ENCODE measurements at places on chromosomes 2 and 18. TPM values are rescaled to one million over a fixed set of nuclear protein-coding genes. Genes with fewer than 3 reads are reported as not detected.

DNA sequence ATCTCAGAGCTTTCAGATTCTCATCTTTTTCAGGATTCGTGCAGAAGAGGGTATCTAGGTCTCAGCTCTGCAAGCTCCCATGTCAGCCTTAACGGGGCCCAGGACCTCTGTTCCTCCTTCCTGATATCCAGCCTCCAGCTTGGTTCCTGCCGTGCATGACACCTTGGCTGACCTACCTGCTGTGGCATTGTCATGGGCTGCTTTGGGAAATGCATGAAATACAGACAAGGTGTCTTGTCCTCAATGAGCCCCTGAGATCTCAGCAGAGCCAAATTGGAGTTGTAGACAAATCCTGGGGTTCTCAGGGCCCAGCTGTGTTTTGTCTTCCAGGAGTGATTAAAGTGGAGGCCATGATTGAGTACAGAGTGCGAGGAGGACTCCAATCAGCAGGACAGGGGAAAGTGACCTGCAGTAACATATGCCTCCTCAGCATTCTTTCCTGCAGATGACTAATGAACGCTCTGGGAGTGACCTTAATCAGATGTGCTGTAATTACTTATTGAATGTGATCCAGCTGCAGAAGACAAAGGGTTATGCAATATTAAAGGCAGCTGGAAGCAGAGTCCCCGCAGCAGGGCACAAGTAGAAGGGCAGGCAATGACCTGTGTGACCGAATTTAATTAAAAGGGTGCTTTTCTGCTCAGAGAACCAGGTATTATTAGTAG is 141.1 kb downstream of the CCBE1 start:
- no peak for DNase-seq

GRCh38 chr2:95296880-95297487 is at the start of gene KCNIP3:
Gene KCNIP3 (plus strand): TSS chr2:95297347. CDS start chr2:95297439, 92 bp downstream.
- DNase-seq: no peak

GRCh38 chr18:7778181-7778580 is 211.1 kb downstream of the PTPRM start:
- DNase-seq: no peak

GRCh38 chr2:52054824-52055223 is 1022.9 kb upstream of the NRXN1 start:
- no peak for DNase-seq

DNA sequence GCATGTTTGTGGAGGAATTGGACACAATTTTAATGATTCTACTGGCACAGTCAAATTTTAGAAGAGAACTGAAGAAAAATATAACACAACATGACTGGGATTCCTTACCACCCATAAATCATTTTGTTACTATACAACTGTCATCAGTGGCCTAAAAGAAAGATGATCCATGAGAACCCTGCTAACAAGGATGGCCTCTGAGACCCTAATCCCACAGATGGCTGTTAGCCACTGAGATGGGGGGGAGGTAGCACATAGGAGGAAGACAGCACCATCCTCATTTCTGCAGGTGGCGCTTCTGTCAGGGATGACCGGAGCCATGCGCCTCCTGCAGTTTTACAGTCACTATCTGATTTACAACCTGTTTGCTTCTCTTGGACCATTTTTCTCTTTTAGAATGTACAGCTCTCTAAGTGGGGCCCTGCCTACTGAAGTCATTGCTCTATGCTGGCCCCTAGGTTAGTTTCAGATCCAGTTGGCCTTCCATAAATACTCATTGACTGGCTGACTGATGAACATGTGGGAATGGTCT is 279.8 kb downstream of the NAPG start:
- DNase-seq: no peak

GRCh38 chr2:33133454-33133952 is 186.8 kb downstream of the LTBP1 start:
- no peak for DNase-seq

- DNase-seq: peak; percentile 54
These were observed 83.4 kb upstream of the RTN4 start for GRCh38 chr2:55133467-55134315.

GRCh38 chr2:201852878-201853415 is 46.6 kb downstream of the CDK15 start:
- no peak for DNase-seq

DNA sequence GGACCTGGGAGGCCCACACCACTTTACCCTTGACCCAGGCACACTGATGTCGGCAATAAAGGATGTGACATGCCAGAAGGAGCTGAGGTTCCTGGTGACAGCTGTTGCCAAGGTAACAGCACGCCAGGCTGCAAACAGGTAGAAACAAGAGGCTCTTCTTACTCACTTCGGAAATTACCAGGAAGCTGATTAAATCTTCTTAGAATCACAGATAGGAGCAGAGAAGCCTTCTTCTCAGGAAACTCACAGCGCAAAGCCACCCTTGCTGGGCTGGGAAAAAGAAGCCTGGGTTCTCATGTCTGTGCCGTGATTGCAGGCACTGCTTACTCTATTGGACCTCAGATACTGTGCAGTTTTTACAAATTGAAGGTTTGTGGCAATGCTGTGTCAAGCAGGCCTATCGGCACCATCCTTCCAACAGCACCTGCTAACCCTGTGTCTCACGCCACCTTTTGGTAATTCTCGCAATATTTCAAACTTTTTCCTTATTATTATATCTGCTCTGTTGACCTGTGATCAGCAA is 61.0 kb upstream of the TAF1B start:
- DNase-seq: no peak

GRCh38 chr2:48568547-48568946 is 38.6 kb downstream of the STON1 start:
- DNase-seq: no peak

DNA sequence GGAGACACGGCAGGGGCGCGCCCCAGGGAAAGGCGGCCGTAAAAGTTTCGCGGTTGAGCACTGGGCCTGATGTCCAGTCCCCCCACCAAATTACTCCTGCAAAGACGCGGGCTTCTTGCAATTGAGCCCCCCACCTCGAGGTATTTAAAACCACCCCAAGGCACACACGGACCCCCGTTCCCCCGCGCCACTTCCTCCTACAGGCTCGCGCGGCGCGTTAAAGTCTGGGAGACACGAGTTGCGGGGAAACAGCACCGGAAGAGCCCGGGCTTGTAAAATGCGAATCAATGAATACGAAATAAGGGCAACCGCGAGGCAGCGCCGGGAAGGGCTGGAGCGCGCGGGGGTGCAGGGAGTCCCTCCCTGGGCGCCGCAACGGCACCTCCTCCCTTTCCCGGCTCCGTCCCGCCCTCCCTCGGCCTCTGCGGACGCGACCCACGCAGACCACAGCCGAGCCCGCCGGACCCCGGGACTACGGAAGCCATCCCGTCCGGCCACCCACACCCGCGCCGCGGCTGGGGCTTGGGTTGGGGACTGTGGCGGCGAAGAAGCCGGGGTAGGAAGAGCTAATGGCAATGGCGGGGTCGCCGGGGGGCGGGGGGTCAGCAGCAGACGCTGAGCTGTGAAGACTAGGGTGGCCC is 918 bp upstream of the NETO1 start:
- DNase-seq: no peak

DNA sequence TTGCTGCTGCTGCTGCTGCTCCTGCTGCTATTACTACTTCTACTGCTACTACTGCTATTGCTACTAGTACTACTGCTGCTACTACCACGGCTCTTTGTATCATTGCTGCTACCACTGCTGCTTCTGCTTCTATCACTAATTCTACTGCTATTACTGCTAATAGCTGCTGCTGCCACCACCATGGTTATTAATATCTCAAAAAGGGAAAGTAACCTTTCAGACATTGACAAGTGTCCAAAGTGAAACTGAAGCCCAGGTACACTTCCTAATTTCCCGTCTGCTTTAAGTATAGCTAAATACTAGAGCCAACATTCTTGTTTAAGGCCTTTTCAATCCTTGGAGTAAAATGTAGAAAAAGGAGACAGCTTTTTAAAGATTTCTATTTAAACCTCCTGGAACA is 45.4 kb upstream of the EHBP1 start:
- DNase-seq: no peak

GRCh38 chr2:18272148-18272494 is 288.3 kb downstream of the RDH14 start:
- no peak for DNase-seq

DNA sequence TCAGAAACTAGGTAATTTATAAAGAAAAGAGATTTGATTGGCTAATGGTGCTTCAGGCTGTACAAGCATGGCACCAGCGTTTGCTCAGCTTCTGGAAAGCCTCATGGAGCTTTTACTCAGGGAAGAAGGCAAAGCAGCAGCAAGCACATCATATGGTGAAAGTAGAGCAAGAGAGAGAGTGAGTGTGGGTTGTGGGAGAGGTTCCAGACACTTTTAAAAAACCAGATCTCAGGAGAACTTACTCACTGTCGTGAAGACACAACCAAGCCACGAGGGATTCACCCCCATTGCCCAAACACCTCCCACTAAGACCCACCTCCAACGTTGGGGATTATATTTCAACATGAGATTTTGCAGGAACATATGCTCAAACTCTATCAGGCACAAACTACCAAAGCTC is 554.6 kb upstream of the TNP1 start:
- no peak for DNase-seq

- DNase-seq: no peak
These were observed 115.6 kb downstream of the SMAD7 start for GRCh38 chr18:48835119-48835518.

GRCh38 chr2:74233648-74234047 is 35.2 kb downstream of the MTHFD2 start:
- DNase-seq: no peak

VIT gene
- polyA plus RNA-seq: 0.13 TPM

TANC1 gene
- polyA plus RNA-seq: 64.8 TPM

CCL20 gene
- polyA plus RNA-seq: 0.48 TPM

ABCB11 gene
- polyA plus RNA-seq: 0.10 TPM

THOC1 gene
- polyA plus RNA-seq: 139 TPM

PNPT1 gene
- polyA plus RNA-seq: 31.0 TPM

All from left kidney (tissue), 8 donors.